ENCODE measurements at places on chromosomes 11 and 22.
A peak's percentile ranks its signal among the peaks of the same experiment; 100 is the strongest.

DNA sequence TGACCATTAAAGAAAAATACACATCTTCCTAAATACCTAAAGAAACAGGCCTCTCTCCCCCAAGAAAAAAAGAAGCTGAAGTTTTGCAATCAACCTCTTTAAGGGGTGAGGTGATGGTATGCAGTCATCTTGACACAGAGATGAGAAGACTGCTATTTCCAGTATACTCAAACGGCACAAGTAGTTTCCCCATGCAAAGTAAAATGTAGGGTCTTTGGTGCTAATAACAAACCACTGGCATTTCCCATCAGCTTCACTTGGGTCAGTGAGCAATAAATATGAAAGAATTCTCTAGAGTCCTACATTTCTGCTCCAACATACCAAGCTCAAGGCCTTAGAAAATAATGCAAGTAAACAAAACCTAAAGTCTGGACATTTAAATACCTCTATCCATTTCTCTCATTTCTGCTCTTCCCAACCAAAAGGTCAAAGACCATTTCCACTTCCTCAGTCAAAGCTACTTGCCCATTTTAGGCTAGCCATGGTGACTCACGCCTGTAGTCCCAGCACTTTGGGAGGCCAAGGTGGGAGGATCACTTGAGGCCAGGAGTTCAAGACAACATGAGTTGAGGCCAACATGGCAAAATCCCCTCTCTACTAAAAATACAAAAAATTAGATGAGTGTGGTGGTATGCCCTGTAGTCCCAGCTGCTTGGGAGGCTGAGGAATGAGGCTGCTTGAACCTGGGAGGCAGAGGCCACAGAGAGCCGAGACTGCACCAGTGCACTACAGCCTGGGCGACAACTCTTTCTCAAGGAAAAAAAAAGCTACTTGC is 39.5 kb upstream of the CHRNA10 start:
- DNase-seq = no peak

- DNase-seq = no peak
Observed at GRCh38 chr22:33350491-33350890, 292.3 kb upstream of the SYN3 start.

DNA sequence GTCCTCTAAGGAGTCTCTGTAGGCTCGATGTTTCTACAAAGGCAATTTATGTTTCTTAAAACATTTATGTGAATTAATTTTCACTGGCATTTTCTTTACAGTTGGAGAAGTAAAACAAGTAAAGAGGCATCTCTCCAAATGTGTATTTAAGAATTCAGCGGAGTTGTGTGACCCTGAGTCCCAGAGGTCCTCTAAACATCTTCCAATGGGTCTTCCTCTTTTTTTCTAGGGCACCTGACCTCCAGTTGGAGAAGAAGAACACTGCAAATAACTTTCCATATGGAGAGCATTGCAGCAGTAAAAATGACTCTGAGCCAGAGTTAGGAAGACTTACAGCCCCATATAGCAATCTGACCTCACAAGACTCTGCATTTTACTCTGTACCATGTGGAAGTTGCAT is 480.5 kb upstream of the RAG2 start:
- no peak for DNase-seq

GRCh38 chr11:3206156-3206921 is 12.3 kb downstream of the MRGPRG start:
- DNase-seq = no peak

DNA sequence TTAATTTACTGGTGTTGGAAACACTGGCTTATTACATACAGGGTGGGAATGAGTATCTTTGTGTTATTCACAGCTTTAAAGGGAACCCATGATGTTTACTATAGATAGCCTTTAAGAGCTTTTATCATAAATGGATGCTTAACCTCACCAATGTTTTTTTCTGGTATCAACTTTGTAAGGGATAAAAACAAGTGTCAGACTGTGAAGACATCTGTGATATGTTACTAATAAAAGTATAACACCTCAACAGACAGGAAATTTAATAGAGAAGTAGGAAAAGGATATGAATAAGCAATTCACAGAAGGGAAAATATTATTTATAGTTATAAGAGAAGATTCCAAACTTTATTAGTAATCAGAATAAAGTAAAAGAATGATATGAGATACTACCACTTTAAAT is 46.3 kb downstream of the ACAT1 start:
- DNase-seq = no peak

DNA sequence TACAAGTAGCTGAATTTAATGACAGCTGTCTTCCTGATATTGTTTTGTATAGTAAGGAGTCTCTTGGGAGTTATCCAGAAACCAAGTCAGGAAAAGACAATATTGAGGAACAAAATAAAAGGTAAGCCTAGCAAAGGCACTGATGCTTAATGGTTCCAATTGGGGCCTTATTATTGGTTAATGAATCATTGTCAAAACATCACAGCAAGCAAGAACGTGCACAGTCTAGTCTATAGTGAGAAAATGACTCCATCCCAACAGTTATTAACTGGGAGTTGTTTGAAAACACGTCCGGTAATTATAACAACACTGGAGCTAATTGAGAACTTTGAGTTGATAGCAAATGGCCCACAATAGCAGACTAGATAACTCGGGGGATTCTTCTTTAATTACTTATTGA is 17.7 kb downstream of the BSX start:
- no peak for DNase-seq

DNA sequence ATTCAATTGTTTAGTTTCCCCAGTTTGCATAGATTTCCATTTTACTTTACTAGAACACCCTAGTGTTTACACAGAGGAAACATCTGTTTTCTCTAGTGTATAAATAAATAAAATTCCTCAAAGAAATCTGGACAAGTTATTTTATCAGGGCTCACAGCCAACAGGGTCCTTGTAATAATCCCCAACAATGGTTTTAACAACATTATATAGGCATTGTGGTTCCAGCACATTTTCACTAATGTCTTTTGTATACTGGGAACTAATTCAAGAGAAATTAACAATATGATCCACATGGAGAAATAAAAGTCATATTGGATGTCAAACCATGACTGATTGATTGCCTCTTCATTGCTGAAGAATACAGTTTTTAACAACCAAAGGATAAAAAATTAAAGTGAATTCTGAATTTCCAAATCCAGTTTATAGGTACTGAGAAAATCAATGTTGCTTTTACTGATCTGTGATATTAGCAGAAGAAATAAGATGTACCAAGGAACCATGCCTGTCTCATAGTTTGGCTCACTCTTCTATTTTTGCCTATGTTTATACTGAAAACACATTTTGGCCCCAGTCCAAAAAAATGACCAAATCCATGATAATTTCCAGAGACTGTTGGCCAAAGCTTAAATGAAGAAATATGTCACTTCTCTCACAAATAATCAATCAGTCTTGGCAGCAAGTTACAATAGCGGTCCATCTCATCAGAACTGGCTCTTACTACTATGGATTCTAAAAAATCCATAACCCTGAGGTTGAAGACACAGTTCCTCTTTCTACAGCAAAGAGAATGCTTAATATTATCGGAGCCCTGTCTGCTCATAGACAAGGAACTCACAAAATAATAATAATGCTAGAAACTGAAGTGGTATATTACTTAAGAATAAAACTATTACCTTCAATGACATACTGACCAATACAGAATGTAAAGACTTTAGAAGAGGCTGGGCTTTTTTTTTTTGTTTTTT is 1.4 kb upstream of the MS4A13 start:
- no peak for DNase-seq

- no peak for DNase-seq
Observed at GRCh38 chr11:68978931-68979594, 1.7 kb downstream of the MRGPRD start.

DNA sequence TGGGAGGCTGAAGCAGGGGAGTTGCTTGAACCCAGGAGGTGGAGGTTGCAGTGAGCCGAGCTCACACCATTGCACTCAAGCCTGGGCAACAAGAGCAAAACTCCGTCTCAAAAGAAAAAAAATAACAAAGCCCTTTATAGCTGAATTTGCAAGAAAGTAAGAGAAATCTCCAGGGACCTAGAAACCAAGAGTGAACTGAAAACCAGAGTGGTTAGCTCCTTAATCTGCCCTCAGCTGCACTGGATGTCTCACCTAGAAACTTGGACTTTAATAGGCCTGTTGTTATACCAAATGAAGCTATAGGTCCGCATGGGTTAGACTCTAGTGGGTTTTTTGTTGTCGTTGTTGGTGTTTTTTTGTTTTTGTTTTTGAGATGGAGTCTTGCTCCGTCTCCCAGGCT is 4.1 kb downstream of the NEU3 start:
- DNase-seq = no peak

- DNase-seq = no peak
Observed at GRCh38 chr22:40519948-40520331, 116.6 kb downstream of the MRTFA start.

DNA sequence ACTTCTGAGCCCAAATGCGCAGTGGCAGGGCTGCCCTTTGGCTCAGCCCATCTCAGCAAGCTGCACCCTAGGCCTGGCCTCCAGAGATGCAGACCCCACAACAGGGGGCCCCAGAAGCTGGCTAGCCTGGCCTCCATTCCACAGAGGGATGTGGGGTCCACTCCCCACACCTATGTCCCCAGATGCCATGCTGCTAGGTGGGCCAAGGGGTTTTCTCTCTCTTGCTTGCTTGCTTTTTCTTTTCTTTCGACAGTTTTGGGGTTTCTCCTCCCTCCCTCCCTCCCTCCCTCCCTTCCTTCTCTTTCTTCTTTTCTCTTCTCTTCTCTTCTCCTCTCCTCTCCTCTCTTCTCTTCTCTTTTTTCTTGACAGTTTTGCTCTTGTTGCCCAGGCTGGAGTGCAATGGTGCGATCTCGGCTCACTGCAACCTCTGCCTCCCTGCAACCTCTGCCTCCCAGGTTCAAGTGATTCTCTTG is 9.6 kb downstream of the SCARF2 start:
- no peak for DNase-seq

DNA sequence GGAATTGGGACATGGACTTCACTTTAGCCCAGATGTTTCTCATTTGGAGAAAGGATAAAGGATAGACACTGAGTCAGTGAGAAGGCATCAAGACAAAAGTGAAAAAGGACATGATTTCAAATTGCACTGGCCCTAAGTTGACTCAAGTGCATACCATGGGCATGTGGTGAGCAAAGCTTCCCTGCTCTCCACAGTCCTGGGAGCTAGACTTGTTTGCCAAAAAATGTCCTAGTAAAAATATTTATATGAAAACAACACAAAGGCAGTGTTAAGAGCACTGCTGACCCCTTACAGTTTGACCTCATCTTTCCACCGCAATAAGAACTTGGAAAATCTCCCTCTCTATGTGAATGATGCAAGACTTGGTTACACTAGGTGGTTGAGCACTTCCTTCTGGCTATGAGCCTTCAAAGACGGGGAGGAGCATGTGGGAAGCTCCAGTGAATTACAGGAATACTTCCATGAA is 46.5 kb upstream of the FIBIN start:
- DNase-seq = no peak

GRCh38 chr11:35419184-35419829 is at the start of gene SLC1A2:
Gene SLC1A2, minus strand, starts transcription at chr11:35419558. Its CDS starts 592 bp downstream, at chr11:35418966.
- peak; percentile 76 for DNase-seq

DNA sequence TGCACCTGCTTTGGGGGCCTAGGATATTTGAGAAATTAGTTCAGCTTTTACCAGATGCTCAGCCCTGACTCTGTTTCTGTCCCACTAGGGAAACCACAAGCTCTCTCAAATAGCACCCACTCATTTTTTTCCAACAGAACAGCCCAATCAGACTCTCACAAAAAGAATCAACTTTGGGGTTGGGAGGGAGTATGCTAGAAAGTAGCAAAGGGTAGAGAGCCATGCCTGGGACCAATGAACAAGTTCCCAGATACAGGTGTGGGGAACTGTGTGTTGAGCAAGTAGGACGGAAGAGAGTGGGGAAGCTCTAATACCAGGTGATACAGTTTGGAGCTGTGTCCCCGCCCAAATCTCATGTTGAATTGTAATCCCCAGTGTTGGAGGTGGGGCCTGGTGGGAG is 41.1 kb downstream of the TRIM66 start:
- no peak for DNase-seq

DNA sequence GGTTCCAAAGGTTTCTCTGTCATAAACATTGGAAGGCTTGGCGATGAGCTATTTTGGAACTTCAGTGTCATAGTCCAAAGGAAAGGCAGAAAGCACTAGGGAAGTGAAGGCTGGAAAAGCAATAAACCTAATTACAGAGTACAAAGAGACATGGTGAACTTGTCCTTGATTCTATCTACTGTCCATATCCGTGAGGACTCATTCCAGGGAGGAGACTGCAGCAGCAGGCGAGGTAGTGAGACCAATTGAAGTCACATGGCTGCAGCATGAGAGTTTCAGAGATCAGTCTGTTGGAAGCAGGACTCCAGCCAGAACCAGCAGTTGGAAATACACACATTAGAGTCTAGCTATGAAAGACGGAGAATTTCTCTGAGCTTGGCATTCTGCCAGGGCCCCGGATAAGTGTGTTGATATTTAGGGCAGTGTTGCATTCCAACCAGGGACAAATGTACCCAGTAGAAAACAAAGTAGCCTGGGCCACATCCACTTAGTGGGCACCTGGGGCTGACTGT is 54.1 kb upstream of the ARHGAP42 start:
- peak; percentile 45 for DNase-seq

DNA sequence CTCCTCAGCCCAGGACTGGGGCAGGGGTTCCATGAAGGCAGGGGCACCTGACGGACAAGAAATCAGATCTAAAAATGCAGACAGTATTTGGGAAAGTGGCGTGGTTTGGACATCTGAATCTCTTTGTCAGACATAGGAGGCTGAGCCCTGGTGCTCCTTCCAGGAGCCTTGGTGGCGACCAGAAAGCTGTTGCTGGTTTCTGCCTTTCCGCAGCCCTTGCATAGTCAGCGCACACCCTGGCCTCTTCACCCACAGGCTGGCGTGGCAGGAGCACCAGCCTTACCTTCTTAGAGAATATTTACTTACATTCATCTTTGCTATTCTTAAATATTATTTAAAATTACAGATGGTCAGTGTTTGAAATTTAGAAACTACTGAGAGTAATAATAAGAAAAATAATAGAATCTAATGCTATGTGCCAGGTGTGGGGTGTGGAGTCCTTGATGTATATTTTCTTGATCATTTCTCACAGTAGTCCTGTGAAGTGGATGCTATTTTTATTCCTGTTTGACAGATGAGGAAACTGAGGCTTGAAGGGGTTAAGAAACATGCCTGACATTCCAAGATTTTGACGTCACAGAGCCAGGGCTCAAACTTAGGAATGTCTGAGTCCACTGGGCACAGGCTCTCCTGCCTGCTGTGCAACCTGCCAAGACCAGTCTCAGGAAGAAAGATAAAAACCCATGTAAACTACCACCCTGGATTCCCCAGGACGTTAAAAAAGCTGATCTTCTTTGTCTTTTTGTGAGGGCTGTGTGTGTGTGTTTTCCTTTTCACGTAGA is 51.6 kb downstream of the TBC1D22A start:
- DNase-seq = no peak

GRCh38 chr22:44363013-44363979 is 50.5 kb upstream of the SHISAL1 start:
- peak; percentile 33 for DNase-seq

DNA sequence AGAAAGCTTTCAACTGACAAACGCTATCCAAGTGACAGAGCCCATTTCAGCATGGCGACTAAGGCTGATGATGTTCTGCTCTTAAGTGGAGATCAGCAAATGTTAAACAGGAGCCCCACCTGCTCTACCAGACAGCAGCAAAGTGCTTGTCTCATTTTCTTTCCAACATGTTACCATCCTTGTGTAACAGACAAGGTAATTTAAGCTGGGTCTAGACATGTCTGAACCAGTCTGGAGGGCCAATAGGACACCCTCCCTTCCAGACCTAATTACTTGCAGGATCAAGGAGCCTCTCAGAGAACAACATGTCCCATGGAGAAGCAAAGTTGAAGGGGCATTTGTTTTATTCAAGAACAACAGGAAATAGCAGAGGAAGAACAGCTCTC is 3.9 kb upstream of the LMO2 start:
- no peak for DNase-seq

All from cerebellum (tissue), 4 donors.